ENCODE measurements at places on chromosomes 2 and 18.

DNA sequence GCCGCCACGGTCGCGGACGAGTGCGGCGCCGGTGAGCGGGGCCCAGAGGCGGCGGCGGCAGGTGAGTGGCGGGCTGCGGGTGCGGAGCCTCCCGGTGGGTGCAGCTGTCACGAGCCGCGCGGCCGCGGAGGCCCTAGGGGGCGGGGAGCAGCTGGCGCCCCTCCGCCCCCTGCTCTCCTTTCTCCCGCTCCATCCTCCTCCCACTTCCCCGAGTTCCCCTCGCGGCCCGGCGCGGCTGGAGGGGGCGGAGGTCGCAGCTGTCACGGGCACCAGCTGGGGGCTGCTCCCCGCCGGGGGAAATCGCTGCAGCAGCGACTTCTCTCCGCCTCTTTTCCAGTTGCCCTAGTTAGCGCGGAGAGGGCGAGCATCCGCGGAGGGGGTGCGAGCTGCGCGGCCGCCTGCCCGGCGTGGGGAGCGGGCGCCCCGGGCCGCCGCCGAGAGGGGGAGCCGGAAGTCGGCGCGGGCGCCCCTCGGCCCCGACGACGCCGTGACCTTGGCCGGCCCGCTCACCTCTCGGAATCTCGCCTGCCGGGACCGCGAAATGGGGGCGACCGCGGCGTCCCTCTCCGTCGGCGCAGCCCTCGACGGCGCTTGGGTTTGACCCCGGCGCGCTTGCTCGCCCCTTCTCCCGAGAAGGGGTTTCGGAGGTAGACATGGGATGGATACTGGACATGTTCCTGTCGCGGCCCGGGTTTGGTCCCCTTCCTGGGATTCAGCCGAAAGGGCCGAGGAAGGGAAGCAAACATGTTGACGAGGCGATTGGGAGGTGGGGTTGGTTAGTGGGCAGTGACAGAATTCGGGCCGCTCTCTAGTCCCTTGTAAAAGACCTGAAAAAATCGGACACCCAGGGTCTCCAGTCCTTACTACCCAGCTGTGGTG lies 727 bp downstream of the NCOA1 start:
- no peak for DNase-seq

DNA sequence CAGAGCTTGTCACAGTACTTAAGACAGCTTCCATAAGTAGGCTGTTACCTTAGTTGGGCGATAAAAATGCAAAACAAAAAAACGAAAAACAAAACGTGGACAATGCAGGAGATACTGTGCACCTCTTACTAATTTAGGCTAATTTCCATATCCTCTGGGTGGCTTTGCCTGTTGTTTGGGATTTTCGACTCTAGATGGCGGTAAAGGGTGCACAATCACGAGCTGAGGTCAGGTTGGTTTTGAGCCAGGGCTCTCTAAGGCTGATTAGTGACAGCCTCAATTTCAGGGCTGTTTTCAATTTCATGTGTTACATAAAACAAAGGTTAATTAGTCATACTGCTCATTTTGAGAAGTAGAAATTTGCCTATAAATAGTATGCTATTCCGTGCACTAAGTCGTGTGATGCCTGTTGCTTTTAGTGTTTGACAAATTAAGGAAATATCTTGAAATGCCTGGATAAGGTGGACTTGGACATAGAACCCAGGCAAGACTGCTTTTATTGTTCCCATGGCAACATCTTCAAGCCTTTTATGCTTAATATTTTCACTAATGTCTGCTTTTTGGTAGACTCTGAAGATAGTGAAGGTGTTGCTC lies 493.1 kb downstream of the SOCS6 start:
- DNase-seq, result peak; percentile 72

DNA sequence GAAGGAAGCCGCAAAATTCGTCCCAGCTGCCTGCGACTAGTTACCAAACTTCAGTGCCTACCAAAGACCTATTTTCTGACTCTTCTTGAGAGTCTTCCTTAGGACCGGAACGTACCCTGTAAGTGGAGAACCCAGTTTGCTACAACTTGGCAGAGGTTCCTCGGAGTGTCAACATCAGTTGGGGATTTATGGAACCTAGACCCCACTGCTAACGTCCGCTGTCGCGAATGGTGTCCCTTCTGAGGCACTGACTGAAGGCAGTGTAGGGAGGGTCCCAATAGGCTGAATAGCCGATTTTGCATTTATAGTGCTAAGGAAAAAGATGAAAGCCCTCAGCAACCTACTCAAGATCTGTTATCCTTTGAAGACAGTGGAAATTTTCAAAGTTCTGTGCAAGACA lies 568 bp upstream of the STK17B start:
- DNase-seq, result no peak

- DNase-seq, result no peak
Measured at GRCh38 chr2:205511221-205511620, 171.1 kb upstream of the NRP2 start.

DNA sequence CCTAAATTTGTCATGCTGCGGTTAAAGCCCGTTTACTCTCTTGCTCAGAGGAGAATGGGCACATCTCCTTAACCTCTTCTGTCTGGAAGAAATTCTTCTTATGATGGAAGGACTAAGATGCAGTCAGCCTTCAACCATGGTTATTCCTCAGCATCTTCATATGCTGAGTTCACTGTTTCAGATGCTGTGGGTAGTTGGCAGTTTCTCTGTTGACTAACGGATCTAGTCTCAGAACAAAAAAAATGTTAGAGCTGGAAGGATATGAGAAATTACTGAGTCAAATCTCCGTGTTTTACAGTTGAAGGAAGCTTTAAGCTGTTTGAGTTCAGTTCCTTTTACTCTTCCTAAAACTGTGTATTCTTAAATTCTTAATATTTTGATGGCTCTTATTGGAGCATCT lies 43.6 kb upstream of the PGAP1 start:
- no peak for DNase-seq

DNA sequence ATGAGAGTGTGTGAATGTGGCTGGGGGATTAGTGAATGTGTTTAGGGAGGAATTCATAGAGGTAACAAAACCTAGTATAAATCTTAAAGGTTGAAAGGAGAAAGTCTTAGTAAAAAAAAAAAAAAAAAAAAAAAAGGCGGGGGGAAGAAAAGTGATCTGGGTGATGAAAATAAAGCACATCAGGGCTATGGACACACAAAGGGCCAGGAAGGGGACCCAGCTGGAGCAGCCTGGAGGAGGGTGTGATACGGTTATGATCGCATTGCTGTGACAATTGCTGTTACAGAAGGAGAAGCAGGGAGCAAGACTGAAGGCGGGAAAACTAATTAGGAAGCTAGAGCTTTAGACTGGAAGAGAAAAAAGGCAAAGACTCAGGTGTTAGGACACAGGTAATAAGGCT lies 85.4 kb downstream of the DLGAP1 start:
- DNase-seq, result no peak

GRCh38 chr2:101753720-101754490 lies 56.4 kb downstream of the MAP4K4 start:
- DNase-seq, result no peak

DNA sequence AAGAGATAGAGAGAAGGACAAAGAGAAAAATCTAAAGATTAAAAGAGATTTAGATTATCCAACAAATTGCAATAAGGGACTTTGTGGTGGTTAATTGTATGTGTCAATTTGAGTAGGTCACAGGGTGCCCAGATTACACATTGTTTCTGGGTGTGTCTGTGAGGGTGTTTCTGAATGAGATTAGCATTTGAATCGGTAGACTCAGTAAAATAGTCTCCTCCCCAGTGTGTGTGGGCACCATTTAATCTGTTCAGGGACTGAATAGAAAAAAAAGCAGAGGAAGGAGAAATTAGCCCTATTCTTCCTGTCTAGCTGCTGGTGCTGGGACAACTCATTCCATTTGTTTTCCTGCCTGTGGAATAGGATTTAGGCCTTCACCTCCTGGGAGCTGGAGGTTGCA lies 339.8 kb upstream of the EPHA4 start:
- no peak for DNase-seq

Data from SHP77 (cell line).